ENCODE measurements at places on chromosomes 7 and 10. TPM values are rescaled to one million over a fixed set of nuclear protein-coding genes. Genes with fewer than 3 reads are reported as not detected.
A peak's percentile ranks its signal among the peaks of the same experiment; 100 is the strongest.

Gene JAZF1
- total RNA-seq = 6.9 TPM

Gene ERVW-1
- total RNA-seq = not detected

Gene NUPR2
- not detected for total RNA-seq

DNA sequence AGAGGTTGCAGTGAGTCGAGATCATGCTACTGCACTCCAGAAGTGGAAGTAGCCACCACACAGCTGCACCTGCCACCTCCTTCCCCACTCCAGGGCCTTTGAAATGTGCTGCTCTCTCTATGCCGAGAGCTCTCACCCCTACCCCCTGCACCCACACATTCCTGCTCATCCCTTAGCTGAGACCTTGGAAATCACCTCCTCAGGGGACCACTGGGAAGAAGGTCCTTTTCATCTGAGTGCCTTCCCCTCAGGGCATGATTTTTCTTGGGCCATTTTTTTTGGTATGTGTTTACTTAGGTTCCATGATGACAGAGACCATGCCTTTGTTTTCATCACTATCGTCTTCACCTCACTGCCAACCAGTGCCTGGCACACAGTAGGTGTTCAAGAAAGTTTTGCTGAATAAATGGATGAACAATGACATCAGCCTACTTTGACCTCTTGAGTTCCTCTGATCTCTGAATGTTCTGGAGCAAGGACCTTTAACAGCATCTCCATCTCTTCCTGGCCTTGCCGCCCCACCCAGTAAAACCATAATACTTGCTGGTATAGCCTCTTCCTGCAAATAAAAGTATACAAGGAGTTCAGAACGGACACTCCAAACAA is 166.6 kb upstream of the KLF14 start:
- DNase-seq = no peak

DNA sequence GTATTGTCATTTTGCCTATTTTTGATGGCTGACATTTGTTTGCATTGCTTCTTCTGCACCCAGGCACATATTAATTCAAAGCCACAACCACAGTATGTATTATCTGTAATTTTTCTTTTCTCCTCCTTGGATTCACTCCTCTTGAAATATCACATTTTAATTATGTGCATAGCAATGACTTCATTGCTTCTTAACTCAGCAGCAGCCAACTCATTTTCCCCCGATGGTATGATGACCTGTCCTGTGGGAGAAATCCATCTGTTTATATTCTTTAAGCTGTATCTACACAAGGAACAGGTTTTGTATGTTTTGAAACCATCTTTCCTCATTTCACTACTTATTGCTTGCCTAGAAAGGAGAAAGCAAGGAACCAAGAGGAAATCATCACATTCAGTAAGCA is 588.8 kb downstream of the INHBA start:
- DNase-seq = peak; percentile 64

All from Daoy (cell line).